Mucosa of descending colon (tissue), 3 donors: ENCODE measurements at places on chromosomes 7 and 10. TPM values are rescaled to one million over a fixed set of nuclear protein-coding genes. Genes with fewer than 3 reads are reported as not detected.

GRCh38 chr10:91137822-91138221 is 82.6 kb upstream of the PCGF5 start:
- DNase-seq = no peak

Gene CACUL1
- 40.0 TPM for total RNA-seq

Gene AQP1
- 48.1 TPM for total RNA-seq

Gene ZCCHC24
- 5.6 TPM for total RNA-seq

- no peak for DNase-seq
Observed at GRCh38 chr7:83150310-83150709, 12.4 kb downstream of the PCLO start.

GRCh38 chr10:55019439-55019838 is 218.4 kb upstream of the PCDH15 start:
- DNase-seq = no peak

DNA sequence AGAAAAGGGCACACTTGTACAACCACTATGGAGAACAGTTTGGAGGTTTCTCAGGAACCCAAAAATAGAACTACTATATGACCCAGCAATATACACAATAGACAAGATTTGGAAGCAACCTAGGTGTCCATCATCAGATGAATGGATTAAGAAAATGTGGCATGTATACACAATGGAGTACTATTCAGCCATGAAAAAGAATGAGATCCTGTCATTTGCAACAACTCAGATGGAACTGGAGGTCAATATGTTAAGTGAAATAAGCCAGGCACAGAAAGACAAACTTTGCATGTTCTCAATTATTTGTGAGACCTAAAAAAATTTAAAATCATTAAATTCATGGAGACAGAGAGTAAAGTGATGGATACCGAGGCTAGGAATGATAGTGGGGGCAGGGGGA is 118.8 kb downstream of the ZNF467 start:
- no peak for DNase-seq

DNA sequence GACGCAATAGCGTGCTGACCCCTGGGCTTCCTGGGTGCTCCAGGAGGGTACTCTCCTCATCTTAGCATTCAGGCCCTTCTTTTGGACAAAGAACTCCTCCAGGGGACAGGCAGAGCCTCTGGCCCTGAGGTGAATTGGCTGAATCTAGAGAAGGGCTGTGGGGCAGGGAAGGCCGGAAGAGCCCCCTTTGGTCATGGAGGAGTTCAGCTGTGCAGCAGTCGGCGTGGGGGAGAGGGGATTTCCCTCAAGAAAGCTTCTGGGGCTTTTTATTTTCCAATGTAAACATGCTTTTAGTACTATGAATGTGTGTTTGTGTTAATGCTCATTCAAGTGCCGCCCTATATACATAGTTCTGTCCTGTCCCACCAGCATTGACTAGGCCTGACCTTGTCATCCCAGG is 38.8 kb downstream of the FIGNL1 start:
- no peak for DNase-seq

- no peak for DNase-seq
Observed at GRCh38 chr10:92957223-92958010, 103.2 kb upstream of the CYP26C1 start.

DNA sequence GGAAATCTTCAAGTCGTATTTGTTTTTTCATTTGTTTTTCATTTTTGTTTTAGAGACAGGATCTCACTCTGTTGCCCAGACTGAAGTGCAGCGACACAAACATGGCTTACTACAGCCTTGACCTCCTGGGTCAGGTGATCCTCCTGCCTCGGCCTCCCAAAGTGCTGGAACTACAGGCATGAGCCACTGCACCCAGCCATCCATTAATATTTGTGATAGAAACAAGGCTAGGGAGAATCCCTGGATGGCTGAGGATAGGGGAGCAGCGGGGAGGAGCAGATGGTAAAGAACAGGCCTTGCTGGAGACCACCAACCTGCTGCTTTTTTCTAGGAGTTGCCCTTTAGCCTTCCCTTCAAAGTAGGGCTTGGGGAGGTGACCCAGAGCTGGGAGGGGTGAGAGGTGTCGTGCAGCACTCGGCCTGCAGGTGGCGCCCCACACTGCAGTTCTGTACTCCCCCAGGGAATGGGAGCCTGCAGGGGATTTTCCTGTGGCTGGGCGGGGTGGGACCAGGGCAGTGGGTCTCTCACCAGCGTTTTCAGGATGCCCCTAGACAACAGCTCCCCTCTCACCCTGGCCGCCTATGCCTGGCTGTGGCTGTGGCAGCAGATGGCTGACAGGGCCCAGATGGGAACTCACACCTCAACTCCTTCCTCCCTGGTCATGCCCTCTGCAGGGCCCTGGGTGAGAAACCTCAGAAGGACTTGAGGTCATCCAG is 12.6 kb upstream of the CDH23 start:
- peak; percentile 88 for DNase-seq

DNA sequence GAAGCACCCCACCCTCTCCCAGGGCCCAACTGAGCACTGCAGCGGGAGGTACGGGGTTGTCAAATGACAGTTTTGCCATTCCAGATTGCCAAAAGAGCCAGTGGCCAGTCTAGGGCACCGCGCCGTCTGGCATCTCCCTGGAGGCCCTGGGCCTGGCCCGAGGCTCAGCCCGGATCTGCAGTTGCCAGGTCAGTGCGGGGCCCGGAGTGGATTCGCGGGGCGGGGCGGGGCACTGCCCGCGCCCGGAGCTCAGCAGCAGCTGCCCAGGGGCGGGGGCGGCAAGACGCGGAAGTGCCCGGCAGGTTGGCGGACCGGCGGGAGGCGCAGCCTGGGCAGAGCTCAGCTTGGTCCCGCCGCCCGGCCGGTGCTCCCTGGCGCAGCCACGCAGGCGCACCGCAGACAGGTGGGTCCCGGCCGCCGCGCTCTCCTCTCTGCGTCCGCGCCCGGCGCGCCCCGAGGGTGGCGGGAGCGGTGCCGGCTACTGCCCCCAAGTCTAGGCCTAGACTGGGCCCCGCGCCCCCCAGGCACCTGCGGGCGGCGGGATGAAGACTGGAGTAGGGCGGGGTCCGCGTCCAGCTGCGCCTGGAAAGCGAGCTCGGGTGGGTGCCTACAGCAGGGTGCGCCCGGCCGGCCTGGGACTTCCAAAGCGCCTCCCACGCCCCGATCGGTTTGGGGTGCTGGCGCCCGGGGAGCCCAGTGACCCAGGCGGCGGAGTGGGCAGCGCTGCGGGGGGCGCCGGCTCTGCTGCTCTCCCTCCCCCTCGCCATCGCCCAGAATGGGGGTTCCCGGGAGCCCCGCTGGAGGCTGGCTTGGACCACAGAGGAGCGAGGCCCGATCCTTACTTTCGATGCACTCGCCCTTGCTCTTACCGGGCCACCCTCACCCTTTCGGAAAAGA is at the start of gene IRF5:
IRF5 (plus strand) TSS at position 281 of the 897 bp plus-strand sequence. CDS start 4,155 bp downstream, outside the sequence.
- peak; percentile 81 for DNase-seq

Gene PKD2L1
- 0.22 TPM for total RNA-seq

GRCh38 chr7:112130729-112131410 is 75.3 kb downstream of the DOCK4 start:
- DNase-seq = no peak

DNA sequence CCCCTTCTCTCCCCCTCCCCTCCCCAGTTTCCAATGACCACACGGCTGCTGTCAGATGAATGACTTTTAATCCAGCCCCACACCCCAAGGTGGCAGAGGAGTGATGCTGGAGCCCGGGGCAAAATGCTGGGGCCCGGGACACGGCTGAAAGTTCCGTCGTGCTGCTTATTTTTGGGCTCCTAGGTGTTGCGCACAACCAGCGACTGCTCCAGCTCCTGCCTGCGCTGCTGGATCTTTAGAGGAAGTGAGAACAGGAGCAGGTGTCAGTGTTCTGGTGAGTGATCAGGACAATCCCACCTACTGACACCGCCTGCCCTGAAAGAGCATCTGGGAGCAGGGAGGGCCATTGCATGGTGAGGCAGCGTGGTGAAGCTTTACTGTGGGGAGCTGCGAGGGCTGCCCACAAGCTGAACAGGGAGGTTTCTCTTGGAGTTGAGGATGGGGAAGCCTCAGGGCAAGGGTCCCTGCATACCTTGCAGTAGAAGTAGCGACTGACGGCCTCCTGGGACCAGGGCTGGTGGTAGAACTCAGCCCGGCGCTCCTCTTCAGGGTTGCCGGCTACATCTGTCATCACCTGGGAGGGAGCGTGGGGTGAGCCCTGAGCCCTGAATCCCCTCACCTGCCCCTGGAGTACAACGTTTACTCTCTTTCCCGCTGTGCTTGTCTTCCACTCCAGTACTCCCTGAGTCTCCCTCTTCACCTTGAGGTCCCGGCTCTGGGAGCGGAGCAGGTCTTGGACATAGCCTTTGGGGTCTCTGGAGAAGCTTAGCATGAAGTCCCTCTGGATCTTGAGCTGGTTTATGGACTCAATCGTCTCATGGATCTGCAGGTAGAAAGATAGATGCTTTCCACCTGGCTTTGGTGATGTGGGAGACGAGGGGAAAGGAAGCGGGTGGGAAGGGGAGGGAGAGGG is 6.9 kb downstream of the CHPF2 start:
- no peak for DNase-seq

DNA sequence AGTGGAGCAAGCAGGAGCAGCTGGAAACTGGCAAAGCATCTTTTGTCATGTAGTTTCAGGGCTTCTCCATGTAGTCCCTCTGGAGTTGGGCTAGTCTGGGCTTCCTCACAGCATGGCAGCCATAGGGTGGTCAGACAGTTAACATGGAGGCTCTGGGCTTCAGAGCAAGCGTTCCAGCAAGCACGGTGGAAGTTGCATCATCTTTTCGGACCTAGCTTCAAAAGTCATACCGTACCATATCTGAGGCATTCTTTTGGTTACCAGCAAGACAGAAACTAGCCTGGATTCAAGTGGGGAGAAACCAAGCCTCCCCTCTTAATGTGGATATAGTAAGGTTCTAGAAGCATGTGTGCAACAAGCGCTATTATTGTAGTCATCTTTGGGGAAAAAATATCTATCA is 135.0 kb downstream of the HTR7 start:
- DNase-seq = no peak

- DNase-seq = no peak
Observed at GRCh38 chr10:131024259-131025131, 287.0 kb downstream of the TCERG1L start.

DNA sequence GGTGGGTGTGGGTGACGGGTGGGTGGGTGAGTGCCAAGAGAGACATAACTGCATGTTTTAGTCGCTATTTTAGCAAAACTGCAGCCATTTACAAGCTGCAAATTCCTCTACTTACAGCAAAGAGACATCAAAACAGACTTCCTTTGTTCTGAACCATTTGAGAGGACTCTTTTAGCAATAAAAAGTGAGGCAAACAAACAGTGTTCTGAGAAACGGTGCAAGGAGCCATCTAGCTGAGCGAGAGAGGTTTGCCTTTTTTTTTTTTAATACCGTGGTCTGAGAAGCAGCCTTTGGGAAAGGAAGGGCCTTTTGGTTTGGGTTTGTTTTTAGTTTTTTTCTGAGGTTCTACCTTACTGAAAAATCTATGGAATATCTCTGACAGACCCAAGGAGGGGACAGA is 62.9 kb downstream of the SCRN1 start:
- no peak for DNase-seq

DNA sequence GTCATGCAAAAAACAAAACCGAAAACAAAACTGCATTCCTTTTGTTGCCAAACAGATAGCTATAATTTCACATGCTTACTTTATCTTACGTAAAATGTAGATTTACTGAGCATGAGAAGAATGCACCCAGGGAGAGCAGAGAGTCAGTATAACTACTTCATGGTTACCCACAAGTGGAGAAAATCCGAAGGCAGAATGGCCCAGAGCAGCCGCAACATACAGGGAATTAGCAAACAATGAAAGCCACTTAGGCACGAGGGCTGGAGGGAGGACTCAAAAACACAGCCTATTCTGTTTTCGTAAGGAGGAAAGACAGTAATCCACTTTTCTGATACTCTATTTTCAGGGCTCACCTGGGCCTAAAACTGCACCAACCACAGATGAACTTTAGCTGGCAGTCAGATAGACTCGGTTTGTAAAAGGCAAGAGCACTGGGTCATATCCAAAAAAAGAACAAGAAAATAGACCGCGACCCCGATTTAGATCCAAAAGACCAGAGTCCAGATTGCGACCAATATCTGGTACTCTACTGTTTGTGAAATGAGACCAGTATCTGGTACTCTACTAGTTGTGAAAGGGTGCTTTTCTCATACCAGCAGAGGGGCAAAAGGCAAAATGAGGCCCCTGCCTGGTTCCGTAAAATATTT is 1.3 kb downstream of the ITPRIP start:
- no peak for DNase-seq

DNA sequence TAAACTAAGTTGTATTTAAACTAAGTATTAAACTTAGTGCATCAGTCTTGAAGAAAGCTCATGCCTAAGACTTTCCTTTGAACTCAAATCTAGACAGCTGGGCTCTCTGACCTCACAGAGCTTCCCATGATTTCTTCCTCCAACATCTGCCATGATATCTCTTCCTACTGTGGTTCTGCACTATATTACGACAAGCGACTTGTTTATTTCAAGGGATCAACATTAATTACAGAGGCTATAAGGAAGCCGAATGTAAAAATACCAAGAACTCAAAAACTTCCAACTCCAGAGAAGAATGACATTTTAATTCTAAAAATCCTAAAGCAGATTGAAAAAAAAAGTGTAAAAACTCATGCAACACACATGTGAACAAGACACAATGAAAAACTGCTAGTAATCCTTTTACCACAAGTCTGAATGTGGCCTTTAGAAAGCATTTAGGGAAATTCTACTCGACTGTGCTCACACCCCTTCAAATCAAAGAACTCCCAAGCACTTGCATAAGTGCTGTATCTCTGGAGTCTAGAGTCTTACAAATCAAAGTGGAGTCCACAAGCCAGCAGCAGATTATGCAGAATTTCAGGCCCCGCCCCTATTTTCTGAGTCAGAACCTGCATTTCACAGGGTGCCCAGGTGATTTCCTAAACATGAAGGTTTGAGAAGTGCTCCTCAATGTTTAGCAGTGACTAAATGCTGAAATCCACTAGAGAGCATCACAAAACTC is 22.7 kb upstream of the WASHC2A start:
- DNase-seq = no peak

Gene RET
- total RNA-seq = 13.5 TPM
